ENCODE measurements at places on chromosomes 1 and 21.
A peak's percentile ranks its signal among the peaks of the same experiment; 100 is the strongest.

DNA sequence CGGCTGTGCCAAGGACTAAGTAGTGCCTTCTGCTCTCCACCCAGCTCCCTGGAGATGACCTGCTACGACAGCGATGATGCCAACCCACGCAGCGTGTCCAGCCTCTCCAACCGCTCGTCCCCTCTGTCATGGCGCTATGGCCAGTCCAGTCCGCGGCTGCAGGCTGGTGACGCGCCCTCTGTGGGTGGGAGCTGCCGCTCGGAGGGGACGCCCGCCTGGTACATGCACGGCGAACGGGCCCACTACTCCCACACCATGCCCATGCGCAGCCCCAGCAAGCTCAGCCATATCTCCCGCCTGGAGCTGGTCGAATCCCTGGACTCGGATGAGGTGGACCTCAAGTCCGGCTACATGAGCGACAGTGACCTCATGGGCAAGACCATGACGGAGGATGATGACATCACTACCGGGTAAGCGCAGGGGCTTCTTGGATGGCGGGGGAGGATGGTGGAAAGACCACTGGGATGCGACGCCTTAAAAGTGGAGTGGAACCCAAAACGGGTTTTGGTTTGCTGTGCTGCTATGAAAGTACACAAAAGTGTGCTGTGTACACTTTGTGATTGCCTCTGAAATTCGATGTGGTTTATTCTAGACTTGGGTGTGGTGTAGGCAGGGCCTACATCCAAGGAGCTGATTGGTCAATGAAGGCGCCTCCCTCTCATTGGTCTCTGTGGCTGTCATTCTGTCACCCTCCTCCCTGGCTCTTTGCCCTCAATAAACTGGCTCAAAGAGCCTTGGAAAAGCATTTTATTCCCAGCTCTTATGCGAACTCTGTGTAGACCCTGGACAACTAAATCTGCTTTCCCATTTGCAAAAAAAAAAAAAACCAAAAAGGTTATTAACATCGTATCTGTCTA, 110.4 kb upstream of the IPO9 start:
- no peak for DNase-seq

DNA sequence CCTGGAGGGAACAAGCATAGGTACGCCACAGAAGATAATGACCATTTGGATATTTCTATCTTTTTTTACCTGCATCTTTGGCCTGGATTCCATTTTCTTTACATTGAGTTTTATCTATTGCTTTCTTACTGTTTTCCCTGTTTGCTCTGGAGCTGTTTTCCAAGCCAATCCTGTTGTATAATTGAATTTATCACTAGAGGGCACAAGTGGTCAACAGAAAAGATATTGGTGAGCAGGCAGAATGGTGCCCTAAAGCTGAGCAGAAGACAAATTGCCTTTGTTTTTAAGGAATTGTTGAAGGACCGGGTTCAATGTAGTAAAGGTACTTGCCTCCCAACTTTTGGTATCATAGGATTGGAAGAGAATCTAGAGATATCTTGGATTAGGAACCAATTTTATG, 152.8 kb downstream of the PPP1R12B start:
- no peak for DNase-seq

GRCh38 chr1:91731815-91732214, 154.1 kb downstream of the TGFBR3 start:
- DNase-seq, result no peak

DNA sequence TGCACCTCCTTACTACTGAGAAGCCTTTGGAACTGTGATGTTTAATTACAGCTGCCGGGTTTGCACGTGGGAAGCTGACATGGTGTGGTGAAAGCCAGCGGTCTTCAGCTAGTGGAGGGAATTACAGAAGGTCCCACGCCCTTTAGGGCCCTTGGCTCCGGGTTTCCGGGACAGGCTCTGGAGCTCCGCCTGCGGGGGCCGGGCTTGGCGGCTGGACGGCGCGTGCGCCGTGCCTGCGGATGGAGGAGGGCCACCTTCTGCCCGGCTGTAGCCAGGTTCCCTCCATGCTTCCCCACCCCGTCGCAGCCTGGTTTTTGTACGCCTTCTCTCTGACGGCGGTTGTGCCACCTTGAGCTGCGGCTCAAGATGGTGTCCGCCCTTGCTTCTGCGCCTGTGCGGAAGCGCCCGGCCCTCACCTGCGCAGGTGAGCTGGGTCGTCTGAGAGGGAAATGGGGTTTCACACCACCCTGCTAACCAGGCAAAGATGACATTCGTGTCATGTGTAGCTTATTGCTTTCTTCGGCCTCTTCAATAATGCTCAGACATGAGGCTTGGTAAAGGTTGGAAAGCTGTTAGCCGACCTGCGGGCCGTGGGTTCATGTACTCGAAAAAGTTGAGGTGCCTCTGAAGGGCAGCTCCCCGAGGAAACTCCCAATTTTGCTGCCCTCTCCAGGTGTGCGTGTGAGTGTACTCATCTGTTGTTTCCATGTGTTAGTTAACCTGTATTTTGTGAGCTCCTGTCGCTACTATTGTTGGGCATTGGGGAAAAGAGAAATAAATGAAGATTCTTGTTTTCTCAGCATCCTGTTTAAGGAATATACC, 36.6 kb upstream of the OPRD1 start:
- DNase-seq, result peak; percentile 51

DNA sequence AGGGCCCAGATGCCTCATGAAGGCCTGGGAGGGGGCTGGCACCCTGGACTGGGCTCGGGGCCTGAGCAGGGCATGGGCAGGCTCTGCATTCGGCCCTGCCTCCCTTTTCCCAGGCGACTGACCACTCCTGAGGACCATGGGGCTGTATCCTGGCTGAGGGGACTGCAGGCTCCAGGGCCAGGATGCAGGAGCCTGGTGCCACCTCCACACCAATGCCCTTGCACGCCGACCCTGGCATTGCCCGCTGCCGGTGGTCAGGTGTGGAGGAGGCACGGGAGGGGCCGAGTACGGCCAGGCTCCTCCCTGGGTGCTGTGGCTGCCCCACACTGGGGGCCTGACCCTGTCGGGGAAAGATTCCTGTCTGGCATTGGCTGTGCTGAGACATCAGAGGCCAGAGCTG, 128.9 kb downstream of the SIK1 start:
- DNase-seq, result no peak

- no peak for DNase-seq
These were observed 82.8 kb upstream of the BEND5 start for GRCh38 chr1:48859456-48859855.

GRCh38 chr1:154962156-154962749, 671 bp upstream of the PYGO2 start:
- DNase-seq, result no peak

DNA sequence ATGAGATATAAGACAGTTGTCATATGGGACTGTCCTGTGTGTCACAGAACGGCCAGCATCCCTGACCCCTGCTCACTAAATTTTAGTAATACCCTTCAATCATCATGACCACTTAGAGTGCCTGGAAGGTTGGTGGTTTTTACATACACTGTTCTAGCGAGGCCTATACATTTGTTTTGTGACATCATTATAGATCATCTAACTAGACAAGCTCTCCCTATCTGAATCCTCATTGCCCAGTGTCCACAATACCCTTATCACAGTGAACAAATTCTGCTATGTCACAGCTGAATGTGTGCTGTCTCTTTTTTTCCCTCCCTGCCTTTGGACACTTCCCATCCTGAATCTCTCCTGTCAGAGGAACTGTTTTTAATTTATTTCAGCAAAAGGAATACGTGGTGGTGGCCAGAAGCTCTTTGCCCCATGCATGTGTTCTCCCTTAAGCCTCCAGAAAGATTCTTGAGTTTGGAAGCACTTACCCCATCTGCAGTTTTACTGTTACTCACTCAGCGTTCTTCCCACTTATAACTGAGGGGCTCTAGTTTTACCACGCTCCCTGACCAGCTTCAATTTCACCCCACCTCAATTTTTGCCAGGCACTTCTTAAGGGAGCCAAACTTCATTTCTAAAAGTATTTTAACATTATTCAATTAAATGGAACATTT, 70.3 kb downstream of the OLFML2B start:
- no peak for DNase-seq

- no peak for DNase-seq
These were observed 7.5 kb upstream of the CDC14A start for GRCh38 chr1:100344774-100345173.

GRCh38 chr1:205669341-205670149, 10.8 kb downstream of the SLC45A3 start:
- DNase-seq, result no peak

DNA sequence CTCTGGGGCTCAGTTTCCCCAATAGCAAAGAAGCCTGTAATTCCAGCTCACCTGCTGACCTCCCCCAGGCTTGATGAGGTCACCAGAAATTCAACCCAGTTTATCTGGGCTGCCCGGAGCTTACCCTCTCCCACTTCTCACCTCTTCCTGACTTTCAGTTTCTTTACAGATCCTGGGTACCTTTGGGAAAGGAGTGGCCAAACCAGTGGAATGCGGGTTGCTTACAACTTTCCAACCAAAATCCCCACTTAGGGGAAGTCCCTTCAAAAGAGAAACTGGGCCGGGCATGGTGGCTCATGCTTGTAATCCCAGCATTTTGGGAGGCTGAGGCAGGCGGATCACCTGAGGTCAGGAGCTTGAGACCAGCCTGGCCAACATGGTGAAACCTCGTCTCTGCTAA, 5.9 kb upstream of the MARCKSL1 start:
- no peak for DNase-seq

- DNase-seq, result no peak
These were observed 20.2 kb downstream of the TYW3 start for GRCh38 chr1:74753104-74753503.

GRCh38 chr1:119071321-119071720, 69.1 kb downstream of the WARS2 start:
- no peak for DNase-seq

GRCh38 chr1:45009956-45010854, 919 bp downstream of the HECTD3 start:
- no peak for DNase-seq

DNA sequence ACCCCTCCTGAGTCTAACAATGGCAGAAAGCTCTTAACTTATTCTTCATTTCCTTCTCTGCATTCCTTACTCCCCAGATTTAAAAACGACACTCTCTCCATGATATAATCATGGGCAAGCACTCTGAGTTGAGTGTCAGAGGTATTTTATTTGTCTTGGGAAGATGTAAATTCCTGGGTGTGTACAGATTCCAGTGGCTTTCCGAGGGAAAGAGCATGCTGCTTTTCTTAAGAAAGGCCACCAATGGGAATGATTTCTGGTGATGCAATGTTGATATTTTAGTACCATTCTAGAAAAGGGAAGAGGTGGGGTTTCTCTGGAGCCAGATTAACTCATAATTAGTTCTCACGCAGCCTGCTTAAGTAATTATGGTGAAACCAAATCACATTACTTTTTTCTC, 47.8 kb upstream of the BTG3 start:
- DNase-seq, result no peak

DNA sequence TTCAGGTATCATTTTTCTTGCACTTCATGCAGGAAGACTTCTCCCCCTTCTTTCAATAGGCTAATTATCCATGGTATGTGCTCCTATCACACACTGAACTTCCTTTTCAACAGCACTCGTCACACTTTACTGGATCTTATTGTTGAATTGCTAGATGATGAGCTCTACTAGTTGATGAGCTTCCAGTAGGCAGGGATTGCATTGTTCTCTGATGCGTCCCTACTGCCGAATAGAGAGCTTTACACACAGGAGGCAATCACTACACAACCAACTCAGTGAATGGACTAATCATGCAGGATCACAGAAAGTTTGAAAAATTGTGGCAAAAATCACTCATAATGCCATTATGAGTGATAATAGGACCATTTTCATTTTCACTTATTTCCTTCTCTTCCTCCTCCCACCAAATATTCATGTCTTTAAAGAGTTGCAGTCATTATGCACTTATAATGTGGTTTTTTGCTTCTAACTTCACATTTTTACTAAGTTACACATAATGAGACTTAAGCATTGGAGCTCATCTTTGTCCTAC, 128.1 kb upstream of the ZNF648 start:
- DNase-seq, result no peak

DNA sequence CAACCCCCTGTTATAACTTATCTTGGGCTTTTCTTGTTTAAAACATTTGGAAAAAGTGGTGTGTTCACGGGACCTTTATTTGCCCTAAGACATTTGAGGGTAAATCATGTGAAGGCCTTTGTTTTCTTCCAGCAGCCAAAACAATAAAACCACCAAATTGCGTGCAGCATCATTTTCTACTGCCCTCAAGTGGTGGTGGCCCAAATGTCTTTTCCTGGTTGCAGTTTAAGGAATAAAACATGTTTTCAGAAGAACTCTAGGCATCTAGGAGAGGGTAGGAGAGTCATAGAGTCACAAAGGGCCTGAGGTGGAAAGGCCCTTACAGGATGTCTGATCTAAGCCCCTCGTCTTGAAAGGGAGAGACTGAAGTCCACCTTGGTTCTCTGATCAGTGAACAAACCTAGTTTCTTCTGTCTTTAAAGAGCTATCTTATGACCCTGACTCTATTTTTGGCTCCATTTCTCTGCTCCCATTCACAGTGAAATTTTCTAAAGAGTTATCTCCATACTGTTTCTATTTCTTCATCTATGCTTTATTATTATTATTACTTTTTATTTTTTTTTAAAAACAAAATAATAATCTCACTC, 16.0 kb upstream of the EPS15 start:
- DNase-seq, result peak; percentile 17

DNA sequence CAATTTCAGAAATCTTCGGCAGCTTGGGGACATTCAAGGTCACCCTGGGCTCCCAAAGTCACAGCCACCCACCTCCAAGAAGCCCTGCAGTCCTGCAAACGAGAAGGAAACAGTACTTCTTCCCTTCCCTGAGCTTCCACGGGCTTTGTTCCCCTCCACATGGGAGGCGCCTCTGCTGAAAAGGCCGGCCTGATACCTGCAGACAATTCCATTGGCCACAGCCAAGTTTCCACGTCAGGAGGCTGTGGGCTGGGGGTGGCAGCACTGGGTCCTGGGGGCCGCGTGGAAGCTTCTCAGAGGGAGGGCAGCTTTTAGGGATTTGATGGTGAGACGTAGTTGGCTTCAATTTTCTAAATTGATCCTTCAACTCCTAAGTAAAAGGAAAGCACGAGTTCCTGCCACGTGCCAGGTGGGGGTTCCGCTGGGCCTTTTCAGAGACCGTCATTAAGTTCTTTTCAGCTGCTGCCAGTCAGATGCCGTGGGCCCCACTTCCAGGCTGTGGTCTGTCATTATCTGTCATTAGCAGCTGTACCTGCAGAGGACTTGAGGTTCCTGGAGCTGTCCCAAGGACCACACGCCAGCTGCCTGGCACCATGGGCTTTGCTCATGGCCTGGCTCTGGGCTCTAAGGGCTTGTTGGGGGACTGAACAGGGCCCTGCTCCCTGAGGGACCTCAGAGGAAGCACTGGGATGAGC, 98.7 kb downstream of the CRYAA start:
- no peak for DNase-seq

GRCh38 chr21:28771790-28772501, 220.7 kb downstream of the LTN1 start:
- no peak for DNase-seq

DNA sequence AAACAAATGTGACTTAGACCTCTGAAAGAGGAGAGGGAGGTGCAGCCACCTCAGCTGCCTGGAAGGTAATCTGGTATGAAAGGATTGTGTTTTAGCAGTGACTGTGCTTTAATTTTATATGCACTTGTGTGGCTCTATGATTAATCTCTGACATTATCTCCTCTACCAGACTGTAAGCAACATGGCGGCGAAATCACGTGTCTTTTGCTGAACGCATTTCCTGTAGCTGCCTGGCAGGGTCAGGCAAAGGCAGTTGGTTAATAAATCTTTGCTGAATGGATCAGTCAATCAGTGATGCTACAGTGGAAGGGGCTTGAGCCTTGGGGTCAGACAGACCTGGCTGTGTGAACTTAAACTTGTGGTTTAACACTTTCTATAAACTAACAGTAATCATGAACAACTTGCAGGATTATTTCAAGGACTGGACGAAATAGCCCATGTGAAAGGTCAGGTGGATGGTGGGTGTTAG, 96.9 kb downstream of the ADSS2 start:
- DNase-seq, result no peak

GRCh38 chr1:27341525-27342252, at the start of gene SYTL1:
SYTL1 (plus strand) TSS chr1:27342022; CDS start chr1:27345335, 3,313 bp downstream.
- peak; percentile 58 for DNase-seq

All from effector CD4-positive, alpha-beta T cell (primary cell).